ENCODE measurements at places on chromosomes 1 and 21.

GRCh38 chr1:201400852-201401230 is 1.7 kb upstream of the LAD1 start:
- DNase-seq = no peak

GRCh38 chr1:171329251-171329650 is 15.3 kb downstream of the FMO4 start:
- DNase-seq = no peak

- DNase-seq = no peak
Observed at GRCh38 chr1:3363756-3364155, 90.7 kb upstream of the ARHGEF16 start.

DNA sequence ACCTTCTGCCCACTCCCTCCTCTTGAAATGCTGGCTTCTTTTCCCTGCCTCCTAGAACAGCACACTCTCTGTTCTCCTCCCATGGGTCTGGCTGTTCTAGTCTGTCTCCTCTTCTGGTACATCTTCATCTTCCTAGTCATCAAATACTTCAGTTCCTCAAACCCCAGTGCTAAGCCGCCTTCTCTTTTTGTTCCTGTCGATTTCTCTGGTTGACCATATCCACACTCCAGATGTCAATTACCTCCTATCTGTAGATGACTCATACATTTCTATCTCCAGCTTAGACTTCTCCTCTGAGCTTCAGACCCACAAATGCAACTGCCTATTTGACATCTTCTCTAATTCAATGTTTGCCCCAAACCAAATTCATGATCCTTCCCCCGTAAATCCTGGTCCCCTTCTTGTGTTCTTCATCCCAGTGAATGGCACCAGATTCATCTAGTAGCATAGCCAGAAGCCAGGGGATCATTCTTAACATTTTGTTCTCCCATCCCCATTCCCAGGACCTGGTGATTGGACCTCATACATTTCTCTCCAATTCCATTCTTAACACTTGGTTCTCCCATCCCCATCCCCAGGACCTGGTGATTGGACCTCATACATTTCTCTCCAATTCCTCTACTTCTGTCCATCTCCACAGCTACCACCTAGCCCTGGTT is 35.9 kb downstream of the USP24 start:
- DNase-seq = no peak

DNA sequence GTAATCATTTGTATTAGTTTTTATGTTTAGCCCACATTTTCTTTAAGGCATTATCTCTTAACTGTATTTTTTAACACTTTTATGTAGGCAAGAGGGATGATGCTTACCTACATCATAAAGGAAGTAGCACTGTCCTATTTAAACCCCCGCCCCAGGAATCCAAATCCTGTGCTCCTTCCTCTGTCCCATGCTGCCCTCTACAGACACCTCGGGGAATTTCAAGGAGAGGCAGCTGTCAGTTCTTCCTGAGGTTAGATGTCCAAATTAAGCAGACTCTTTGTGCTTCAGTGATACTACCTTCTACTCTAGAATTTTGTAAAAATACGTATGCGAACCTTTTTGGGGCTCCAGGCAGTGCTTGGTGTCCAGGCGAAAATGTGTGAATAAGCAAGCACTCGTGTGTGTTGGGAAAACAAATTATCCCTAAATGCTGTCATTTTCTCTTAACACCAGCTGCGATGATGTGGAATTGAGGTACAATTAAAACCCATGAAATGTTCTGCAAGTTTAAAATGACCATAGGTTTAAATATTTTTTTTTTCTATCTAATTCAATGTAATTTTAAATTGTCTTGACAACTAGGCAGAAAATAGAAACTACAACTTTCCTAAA is 19.2 kb downstream of the CRCT1 start:
- no peak for DNase-seq

GRCh38 chr1:206829875-206830274 is 35.5 kb upstream of the IL20 start:
- no peak for DNase-seq

- peak; percentile 65 for DNase-seq
Observed at GRCh38 chr1:201542309-201543035, 3.5 kb downstream of the NAV1 start.

DNA sequence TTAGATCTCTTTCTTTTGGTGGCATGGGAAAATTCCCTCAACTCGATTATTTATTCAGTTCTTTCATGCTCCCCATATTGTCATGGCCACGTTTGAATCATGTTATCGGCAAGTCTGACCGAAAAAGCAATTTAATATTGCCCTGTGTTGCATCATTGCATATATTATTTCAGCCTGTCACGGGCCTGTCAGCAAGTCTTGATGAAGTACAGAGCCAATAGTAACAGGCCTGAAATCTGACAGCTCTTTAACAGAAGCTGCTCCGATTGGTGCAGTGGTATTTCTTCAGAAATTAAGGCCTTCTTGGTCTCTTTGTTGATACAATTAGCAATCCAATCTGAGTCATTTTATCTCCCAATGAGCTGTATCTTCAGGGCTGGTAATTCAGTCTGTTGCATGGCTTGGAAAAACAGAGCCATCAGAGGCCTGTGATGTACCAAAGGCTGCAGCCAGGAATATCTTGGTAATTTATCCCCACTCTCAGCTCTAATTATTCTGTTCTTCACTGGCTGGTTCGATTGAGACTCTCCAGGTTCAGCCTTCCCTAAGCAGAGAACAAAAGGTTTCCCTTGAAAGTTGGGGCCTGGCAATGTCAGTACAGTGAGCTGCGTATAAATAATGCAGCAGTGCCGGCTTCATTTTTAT is 149.5 kb downstream of the FGGY start:
- peak; percentile 97 for DNase-seq

DNA sequence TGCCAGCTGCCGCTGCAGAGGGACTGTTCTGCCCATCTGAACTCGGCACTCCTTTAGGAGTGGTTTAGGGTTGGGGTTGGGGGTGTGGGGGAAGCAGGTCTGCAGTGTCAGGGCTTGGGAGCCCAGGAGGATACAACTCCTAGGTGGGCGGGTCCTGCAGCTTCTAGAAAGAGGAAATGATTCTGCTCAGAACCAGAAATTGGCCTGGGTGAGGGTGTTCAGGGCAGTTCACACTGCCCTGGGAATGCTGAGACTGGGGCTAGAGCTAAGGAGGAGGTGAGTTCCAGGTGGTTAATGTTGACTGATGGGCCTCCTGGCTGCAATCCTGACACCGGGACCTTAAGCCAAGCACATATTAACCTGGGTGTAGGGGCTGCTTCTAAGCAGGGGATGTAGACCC is 4.8 kb upstream of the SLC26A9 start:
- no peak for DNase-seq

DNA sequence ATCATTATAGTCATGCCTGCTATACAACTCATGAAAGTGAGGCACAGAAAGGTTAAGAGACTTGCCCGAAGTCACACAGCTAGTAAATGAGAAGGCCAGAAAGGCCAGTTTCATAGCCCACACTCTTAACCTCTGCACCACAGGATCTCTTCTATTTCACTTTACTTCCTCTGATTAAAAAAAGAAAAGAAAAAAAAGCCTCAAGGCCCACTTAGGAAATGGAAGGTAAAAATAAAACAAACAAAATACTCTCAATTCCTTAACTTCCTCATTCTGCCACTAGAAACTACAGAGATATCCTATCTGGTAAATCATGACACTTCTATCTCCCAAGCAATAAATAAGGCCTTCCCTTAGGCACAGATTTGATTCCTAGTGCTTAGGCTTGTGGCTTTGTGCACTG is 7.6 kb upstream of the ENAH start:
- no peak for DNase-seq

GRCh38 chr1:64550510-64550909 is 80.6 kb downstream of the CACHD1 start:
- DNase-seq = no peak

GRCh38 chr1:225762002-225762441 is 15.6 kb upstream of the SRP9 start:
- DNase-seq = no peak

- DNase-seq = no peak
Observed at GRCh38 chr1:108893141-108893530, 16.4 kb downstream of the GPSM2 start.

DNA sequence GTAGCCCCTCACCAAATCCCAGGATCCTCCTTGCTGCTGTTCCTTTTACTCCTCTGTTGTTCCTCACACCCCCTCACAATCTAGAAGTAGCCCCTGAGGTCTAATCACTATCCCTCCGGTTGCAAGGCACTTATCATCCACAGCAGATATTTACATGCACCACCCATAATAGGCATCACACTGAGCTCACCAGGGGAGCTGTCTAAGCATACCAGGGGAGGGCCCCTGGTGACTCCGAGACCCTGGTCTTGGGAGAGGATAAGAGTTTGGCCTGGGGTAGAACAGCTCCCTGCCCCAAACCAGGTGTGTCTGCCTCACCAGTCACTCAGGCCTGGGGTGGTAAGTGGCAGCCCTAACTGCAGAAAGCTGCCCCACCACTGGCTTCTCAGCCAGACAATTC is 37.3 kb upstream of the ZC3H12A start:
- no peak for DNase-seq

DNA sequence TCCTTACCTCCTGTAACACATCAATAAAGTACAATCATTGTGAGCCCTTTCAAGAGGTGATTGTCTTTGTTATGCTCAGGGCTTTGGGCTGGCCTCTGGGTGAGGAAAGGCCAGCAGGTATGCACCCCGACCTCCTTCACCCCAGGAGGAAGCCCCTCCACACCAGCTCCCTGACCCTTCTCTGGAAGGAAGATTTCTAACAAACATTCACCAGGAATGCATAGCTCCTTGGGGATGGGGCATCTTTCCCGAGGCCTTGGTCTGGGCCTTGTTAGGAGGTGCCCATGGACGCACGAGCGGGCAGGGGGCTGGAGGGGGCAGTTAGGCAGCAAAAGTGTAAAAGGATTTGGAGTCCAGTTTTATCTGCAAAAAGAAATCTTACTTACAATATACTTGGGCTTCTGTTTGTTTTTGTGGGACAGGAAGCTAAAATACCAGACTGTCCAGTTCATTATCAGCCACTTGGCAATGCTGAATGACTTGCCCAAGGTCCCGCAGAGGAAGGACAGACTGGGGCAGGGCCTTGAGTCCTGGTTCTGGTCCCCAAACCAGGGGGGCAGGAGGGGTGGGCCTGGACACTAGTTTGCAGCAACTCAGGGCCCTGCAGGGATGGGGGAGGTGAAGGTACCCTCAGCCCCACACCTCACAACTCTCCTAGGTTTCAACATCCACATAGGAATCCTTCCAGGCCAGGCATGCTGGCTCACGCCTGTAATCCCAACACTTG is 10.1 kb downstream of the ZC3H12A start:
- no peak for DNase-seq

DNA sequence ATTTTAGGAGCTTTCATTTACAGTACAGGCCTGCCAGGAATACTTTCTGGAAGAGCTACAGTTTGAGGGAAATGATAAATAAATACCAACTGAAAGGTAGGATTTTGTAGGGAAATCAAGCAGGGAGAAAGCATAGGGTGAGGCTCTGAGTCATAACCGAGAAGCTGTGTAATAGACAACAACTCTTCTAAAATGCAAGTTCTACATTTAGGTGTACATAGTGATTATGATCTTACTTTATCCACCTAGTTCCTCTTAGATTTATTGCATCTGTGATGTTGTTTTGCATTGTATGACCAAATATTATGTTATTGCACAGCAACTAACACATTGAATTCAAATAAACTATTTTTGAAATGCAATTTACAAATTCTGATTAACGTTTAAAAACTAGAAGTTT is 819.3 kb downstream of the PLA2G4A start:
- no peak for DNase-seq

- no peak for DNase-seq
Observed at GRCh38 chr1:17350928-17351446, 21.0 kb upstream of the PADI6 start.

GRCh38 chr1:76867342-76868130 is at the start of gene ST6GALNAC5:
Gene ST6GALNAC5, plus strand, starts transcription at chr1:76867480.
- DNase-seq = peak; percentile 24

- no peak for DNase-seq
Observed at GRCh38 chr1:68805097-68805641, 308.3 kb upstream of the DEPDC1 start.

DNA sequence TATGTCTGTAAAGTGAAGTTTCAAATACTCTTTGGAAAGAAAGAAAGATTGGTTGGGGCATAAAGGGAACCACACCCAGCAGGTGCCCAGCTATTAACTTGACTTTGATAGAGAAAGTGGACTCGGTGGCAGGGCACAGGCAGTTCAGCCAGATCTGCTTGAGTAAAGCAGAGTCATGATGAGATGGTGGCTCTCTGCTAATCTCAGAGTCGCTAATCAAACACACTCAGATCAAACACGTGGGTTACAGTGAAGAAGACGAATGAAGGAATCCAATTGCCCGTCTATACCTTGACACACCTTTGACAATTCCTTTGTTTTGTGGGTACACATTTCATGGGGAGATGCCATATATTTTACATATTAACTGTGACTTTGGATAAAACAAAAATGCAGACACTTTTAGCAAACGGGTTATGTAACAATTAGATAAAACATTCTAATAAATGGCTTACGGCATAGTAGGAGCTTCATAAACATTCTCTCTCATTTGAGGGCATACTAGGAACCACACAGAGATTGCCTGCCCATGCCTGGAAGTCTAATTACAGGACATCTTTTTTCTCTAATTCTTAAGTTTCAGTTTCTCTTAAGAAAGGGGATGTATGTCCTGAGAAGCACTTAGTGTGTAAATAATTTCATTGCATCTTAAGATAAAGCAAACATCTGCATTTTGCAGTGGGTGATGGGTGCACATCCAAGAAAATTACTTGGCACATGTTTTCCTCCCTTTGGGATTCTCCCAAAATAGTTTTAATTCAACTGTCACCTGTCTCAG is 7.2 kb downstream of the CBR1 start:
- DNase-seq = no peak

DNA sequence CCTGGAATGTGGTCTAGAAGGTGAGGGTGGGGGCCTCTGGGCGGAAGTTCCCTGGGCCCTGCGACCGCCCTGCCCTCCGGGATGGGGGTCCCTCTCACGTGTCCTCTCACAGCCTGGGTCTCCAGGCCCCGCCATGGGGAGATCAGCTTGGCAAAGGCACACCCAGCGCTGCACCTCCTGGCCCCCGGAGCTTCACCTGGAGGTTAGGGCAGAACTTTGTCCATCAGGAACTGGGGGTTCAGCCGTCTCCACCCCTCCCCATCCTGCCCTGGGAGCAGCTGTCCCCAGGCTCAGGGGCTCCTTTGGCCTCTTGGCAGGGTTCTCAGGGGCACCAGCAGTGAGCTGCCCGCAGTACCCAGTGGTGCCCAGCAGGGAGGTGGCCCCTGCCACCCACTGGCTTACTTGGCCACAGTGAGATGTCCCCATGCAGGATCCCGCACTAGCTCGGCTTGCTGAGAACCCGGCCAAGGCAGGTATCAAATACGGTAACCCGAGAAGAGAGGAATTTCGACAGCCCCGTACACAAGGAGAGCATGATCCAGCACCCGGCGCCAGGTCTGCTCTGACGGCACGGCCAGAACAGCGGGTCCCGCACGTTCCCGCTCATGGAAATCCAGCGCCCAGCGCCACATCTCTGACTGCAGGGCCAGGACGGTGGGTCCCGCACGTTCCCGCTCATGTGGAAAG is 36.7 kb downstream of the RRP1 start:
- DNase-seq = no peak

DNA sequence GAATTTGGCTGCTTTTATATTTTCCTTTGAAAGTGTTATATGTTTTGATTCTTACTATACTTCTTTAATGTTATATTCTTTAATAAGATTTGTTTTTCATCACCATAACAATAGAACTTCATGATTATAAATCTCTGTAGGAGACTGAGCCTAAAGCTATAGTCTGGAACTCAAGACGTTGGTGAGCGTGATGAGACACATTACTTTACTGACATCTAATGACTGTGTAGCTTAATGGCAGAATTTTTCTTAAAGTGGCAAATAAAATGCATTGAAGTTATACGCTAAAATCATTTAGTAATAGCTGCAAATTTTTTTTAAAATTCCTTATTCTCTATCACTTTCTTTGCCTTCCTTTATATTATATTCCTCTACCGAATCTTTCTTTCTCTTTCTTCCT is 56.1 kb upstream of the HAO2 start:
- no peak for DNase-seq
